Urinary bladder (tissue), 4 donors: ENCODE measurements at places on chromosomes 2 and 18. TPM values are rescaled to one million over a fixed set of nuclear protein-coding genes. Genes with fewer than 3 reads are reported as not detected.

FLACC1 gene
- total RNA-seq: 1.3 TPM

IL18R1 gene
- 3.3 TPM for total RNA-seq

REEP1 gene
- 21.9 TPM for total RNA-seq

SOX11 gene
- 9.8 TPM for total RNA-seq

PID1 gene
- total RNA-seq: 63.9 TPM

GPR148 gene
- not detected for total RNA-seq

CLK1 gene
- total RNA-seq: 251 TPM

CFAP65 gene
- total RNA-seq: not detected

PFN4 gene
- total RNA-seq: 1.4 TPM

CCDC121 gene
- 11.1 TPM for total RNA-seq

GREB1 gene
- 9.1 TPM for total RNA-seq

COLEC11 gene
- 2.9 TPM for total RNA-seq

FAM210A gene
- total RNA-seq: 27.3 TPM

MAIP1 gene
- 14.4 TPM for total RNA-seq

SP140 gene
- total RNA-seq: 1.8 TPM

COL4A4 gene
- total RNA-seq: 0.90 TPM

DAW1 gene
- 0.16 TPM for total RNA-seq

MEP1B gene
- 0.11 TPM for total RNA-seq

CYP26B1 gene
- total RNA-seq: 4.7 TPM

GCG gene
- not detected for total RNA-seq

ACMSD gene
- not detected for total RNA-seq

KCNJ13 gene
- total RNA-seq: 0.63 TPM

LGALSL gene
- total RNA-seq: 20.6 TPM

HSBP1L1 gene
- total RNA-seq: 4.9 TPM

DTNB gene
- total RNA-seq: 14.0 TPM

MROH2A gene
- total RNA-seq: 0.32 TPM
